Pericardium fibroblast (primary cell): ENCODE measurements at places on chromosomes 12 and 14. TPM values are rescaled to one million over a fixed set of nuclear protein-coding genes. Genes with fewer than 3 reads are reported as not detected.

FOXM1 gene
- 1.8 and 3.3 TPM in 2 replicates for total RNA-seq

OR6C2 gene
- not detected in 2 replicates for total RNA-seq

FOXN4 gene
- not detected in 2 replicates for total RNA-seq

HOXC12 gene
- total RNA-seq = not detected in 2 replicates

KRT72 gene
- total RNA-seq = not detected in 2 replicates

TAMALIN gene
- 17.9 and 18.8 TPM in 2 replicates for total RNA-seq

ETFBKMT gene
- 3.2 and 4.0 TPM in 2 replicates for total RNA-seq

APOF gene
- total RNA-seq = not detected in 2 replicates

CACNA1C gene
- 2.1 and 10.7 TPM in 2 replicates for total RNA-seq

TMX1 gene
- 23.8 and 28.4 TPM in 2 replicates for total RNA-seq

NRXN3 gene
- 2.2 and 4.1 TPM in 2 replicates for total RNA-seq

EXOC3L4 gene
- 0.23 TPM in 1 of 2 replicates, not detected in the other for total RNA-seq

DDX55 gene
- 8.8 and 17.0 TPM in 2 replicates for total RNA-seq

EML1 gene
- total RNA-seq = 18.1 and 25.2 TPM in 2 replicates

ATP6V1D gene
- total RNA-seq = 53.6 and 77.0 TPM in 2 replicates

KRT7 gene
- 5.2 and 118 TPM in 2 replicates for total RNA-seq

ABHD12B gene
- total RNA-seq = 0.12 TPM in 1 of 2 replicates, not detected in the other

IQSEC3 gene
- total RNA-seq = under 0.01 and 0.09 TPM in 2 replicates

NOC4L gene
- 9.0 and 12.1 TPM in 2 replicates for total RNA-seq

FGD6 gene
- total RNA-seq = 2.1 and 4.0 TPM in 2 replicates

SP7 gene
- total RNA-seq = not detected in 2 replicates

KRT75 gene
- total RNA-seq = not detected in 2 replicates

PLBD1 gene
- total RNA-seq = 2.6 and 4.2 TPM in 2 replicates

EID3 gene
- total RNA-seq = 3.6 TPM in 2 replicates

ADSS1 gene
- total RNA-seq = 6.3 and 8.3 TPM in 2 replicates

GPR162 gene
- total RNA-seq = 3.7 and 5.6 TPM in 2 replicates

LTBR gene
- 261 and 267 TPM in 2 replicates for total RNA-seq

PFDN5 gene
- total RNA-seq = 559 and 576 TPM in 2 replicates

ACRBP gene
- 0.43 TPM in 1 of 2 replicates, not detected in the other for total RNA-seq

AREL1 gene
- total RNA-seq = 14.0 and 23.1 TPM in 2 replicates

HOXC5 gene
- total RNA-seq = 5.1 TPM in 1 of 2 replicates, not detected in the other

RNF31 gene
- 44.8 and 49.7 TPM in 2 replicates for total RNA-seq

NIN gene
- 13.3 and 34.0 TPM in 2 replicates for total RNA-seq

SRGAP1 gene
- 6.4 and 15.9 TPM in 2 replicates for total RNA-seq

SPTSSA gene
- 8.3 and 9.7 TPM in 2 replicates for total RNA-seq

MFAP5 gene
- total RNA-seq = 126 and 254 TPM in 2 replicates

C12orf60 gene
- total RNA-seq = 0.68 and 1.4 TPM in 2 replicates

IL31 gene
- total RNA-seq = not detected in 2 replicates

MRPL51 gene
- 59.2 and 137 TPM in 2 replicates for total RNA-seq

RPS6KL1 gene
- 0.26 and 0.58 TPM in 2 replicates for total RNA-seq

RNFT2 gene
- 1.5 and 2.9 TPM in 2 replicates for total RNA-seq

COX8C gene
- total RNA-seq = not detected in 2 replicates

GPR65 gene
- total RNA-seq = 0.12 TPM in 1 of 2 replicates, not detected in the other

ANG gene
- total RNA-seq = 12.3 and 12.8 TPM in 2 replicates

BCL7A gene
- total RNA-seq = 2.0 and 6.9 TPM in 2 replicates

POTEG gene
- total RNA-seq = not detected in 2 replicates

C12orf57 gene
- total RNA-seq = 344 and 451 TPM in 2 replicates
